Uterus (tissue), 4 donors: ENCODE measurements at places on chromosomes 13 and 19. TPM values are rescaled to one million over a fixed set of nuclear protein-coding genes. Genes with fewer than 3 reads are reported as not detected.

The GIPC3 gene
- not detected for total RNA-seq

The NUP62 gene
- 40.4 TPM for total RNA-seq

The CCNA1 gene
- total RNA-seq: 2.5 TPM

The NUDT19 gene
- total RNA-seq: 8.4 TPM

GRCh38 chr13:21871382-21871781 is 200.5 kb downstream of the FGF9 start:
- H3K27me3 ChIP-seq: no peaks in the 10 kb centered on the region
- no peak overlapping the region for H3K4me3 ChIP-seq
- no peaks in the 10 kb centered on the region for H3K36me3 ChIP-seq
- H3K4me1 ChIP-seq: no peaks in the 10 kb centered on the region
- DNase-seq: no peak
